ENCODE measurements at places on chromosomes 5 and 9.

DNA sequence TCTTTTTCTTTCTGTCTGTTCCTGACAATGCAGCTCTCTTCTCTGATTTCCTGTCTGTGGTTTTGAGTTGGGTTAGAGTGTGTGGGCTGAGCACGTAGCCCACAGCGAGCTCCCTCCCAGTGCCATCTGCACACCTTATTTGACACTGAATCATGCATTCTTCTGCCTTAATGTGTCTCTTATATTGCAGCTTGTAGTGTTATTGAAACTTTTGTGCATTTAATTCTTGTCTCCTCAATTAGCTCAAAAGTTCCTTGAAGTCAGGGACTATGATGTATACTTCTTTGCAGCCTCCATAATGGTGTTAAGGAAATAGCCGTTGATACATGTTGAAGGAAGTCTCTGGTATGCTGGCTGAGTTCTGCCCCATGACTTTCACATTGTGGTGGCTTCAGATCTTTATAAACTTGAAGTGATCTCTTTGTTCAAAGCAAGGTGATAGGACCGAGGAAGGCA lies 576.2 kb upstream of the CLINT1 start:
- DNase-seq, result no peak

GRCh38 chr5:69043655-69043996 lies 50.2 kb upstream of the SLC30A5 start:
- no peak for DNase-seq

GRCh38 chr9:3629495-3629894 lies 103.7 kb upstream of the RFX3 start:
- no peak for DNase-seq

DNA sequence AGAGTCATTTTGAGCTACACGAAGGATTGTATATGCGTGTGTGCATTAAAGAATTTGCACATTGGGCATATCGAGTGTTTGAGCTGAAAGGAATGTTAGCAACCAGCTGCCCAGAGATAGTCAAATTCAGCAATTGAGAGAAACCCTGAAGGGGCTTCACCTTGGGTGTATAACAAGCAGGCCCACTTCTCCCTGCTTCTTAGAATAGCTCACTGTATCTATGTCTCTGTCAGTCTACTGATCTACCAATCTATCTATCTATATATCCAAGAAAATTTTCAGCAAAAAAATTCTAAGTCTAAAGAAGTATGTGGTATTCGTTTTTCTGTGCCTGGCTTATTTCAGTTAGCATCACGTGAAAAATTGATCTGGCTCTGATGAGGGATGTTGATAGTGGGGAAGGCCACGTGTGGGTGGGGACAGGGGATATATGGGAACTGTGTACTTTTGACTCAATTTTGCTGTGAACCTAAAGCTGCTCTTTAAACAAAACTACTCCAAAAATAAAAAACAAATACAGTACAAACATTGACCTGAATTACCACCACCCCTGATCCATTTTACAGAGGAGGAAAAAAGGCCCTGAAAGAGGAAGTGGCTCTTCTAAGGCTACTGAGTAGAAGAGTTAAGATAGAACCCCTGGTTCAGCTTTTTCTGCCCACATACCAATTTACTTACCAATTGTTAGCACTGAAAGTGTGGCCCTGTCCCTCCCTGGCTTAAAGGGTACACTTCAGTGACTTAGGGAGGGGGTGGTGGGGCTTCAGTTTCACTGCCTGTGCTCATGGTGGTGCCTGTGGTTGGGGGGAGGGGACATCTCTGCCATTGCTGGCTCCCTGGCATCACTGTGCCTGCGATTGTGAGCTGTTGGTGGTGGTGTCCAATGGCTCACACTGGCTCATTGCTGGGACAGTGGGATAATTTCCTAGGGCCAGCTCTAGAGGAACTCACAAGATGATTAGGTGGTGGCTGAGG lies 141.8 kb downstream of the DOCK2 start:
- no peak for DNase-seq
